ENCODE measurements at places on chromosomes 2 and 18.

DNA sequence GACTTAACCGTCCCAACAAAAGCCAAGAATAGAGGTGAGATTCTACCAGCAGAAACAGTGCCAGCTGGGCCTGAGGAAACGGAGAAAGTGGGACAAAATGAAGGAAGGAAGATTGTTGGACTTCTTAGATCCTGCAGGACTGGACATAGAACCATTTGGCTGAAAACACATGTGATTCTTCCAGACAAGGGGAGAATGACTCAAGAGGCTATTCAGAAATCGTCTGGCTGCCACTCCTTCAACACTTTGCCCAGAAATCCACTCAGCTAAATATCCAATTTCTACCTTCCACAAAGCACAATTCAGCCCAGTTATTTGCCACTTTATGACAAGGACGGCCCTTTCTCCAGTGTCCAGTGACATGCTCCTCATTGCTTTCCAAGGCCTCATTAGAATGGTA, 61.6 kb downstream of the SNORC start:
- peaks cover 49% of the 10 kb centered on the region for H3K27me3 ChIP-seq
- no peak overlapping the region for H3K4me3 ChIP-seq
- H3K4me1 ChIP-seq: peaks cover 2% of the 10 kb centered on the region
- no peaks in the 10 kb centered on the region for H3K36me3 ChIP-seq
- DNase-seq: no peak
- H3K27ac ChIP-seq: no peak overlapping the region

GRCh38 chr18:12838178-12838634, 45.8 kb downstream of the PTPN2 start:
- peak overlapping the region; percentile 84 for H3K4me3 ChIP-seq
- peak; percentile 74 for DNase-seq
- peaks cover 42% of the 10 kb centered on the region for H3K36me3 ChIP-seq
- peak overlapping the region; percentile 89 for H3K27ac ChIP-seq
- H3K4me1 ChIP-seq: peaks cover 51% of the 10 kb centered on the region
- H3K27me3 ChIP-seq: no peaks in the 10 kb centered on the region

- no peak for DNase-seq
- H3K4me3 ChIP-seq: no peak overlapping the region
- no peaks in the 10 kb centered on the region for H3K36me3 ChIP-seq
- H3K4me1 ChIP-seq: peaks cover 20% of the 10 kb centered on the region
- H3K27me3 ChIP-seq: peaks cover 4% of the 10 kb centered on the region
Measured at GRCh38 chr2:65404988-65405697, 27.3 kb downstream of the SPRED2 start.

DNA sequence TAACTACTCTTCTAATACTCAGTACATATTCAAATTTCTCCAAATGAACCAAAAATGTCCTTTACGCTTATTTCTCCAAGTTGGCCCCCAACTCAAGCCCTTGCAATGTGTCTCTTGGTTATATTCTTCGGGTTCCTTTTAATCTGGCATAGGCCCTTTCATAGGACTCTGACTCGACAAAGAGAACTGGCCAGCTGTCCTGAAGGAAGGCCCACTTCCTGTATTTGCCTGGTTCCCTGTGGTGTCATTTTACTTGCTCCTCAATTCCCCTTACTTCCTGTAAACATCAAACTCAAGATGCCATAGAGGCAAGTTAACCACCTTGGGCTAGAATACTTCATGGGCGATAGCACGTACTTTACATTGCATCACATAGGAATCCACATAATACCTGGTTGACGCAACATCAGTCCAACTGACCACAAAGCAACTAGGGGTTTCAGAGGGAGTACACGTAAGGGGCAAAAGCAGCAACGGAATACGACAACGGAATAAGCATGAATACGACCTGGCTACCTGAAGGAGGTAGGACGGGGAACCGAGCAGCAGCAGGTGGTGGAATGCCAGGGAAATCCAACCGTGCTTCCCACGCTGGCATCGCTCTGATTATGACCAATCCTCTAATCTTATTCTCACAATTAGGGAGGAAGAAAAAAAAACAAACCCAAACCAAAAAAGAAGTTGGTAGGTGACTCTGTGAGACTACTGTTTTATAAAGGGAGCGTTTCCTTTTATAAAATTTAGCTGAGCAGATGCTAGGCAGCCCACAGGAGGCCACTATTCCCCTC, 823 bp upstream of the GORASP2 start:
- H3K27me3 ChIP-seq: no peaks in the 10 kb centered on the region
- peak; percentile 68 for DNase-seq
- peak overlapping the region; percentile 97 for H3K27ac ChIP-seq

DNA sequence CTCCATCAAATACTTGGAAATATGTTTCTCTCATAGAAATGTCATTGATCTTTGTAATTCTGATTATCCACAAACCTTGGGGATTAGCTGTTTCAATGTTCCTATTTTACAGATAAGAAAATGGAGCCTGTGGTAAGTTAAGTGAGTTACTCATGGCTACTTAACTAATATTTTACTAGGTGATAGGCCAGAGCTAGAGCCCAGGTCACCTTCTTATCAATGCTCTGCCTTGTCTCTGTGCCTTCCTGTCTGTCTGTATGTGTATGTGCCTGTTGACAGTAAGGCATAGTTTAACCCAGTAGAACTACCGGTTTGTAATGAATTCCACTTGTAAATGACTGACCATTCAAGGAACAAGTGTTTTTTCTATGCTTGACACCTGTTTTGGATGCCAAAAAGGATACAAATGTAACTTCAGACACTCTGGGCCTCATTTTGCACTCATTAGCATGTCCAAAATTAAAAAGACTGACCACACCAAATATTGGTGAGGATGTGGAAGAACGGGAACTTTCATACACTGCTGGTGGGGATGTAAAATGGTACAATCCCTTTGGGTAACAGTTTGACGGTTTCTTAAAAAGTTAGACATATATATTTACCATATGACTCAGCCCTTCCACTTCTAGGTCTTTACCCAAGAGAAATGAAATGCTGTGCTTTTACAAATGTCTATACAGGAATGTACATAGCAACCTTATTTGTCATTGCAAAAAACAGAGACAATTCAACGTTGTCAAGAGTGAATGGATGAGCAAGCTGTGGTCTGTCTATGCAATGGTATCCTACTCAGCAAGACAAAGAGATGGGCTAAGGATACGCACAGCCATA, 19.6 kb upstream of the IL1A start:
- H3K27ac ChIP-seq: peak overlapping the region; percentile 94
- peaks cover 40% of the 10 kb centered on the region for H3K4me1 ChIP-seq
- no peaks in the 10 kb centered on the region for H3K27me3 ChIP-seq
- peaks cover 13% of the 10 kb centered on the region for H3K36me3 ChIP-seq

- no peak for DNase-seq
- no peak overlapping the region for H3K27ac ChIP-seq
- no peak overlapping the region for H3K4me3 ChIP-seq
- no peaks in the 10 kb centered on the region for H3K36me3 ChIP-seq
Measured at GRCh38 chr18:25815659-25816058, 274.8 kb downstream of the SS18 start.

DNA sequence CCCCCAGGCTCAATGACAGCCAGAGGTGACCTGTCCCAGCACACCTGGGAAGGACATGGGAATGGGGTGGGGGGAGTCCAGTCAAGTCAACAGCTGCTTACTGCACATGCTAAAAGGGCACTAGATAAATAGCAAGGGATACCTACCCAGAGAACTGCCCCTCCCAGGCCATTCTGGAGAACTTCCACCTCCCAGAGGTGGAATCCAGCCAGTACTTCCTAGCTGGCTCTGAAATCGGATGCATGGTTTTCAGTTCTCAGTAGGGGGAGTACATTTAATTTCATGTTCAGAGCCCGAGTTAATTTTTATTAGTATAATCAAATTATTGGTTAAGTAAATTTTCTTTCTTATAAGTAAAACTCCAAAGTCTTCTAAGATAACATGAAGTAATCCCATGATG, 28.9 kb upstream of the ITGA6 start:
- H3K4me3 ChIP-seq: no peak overlapping the region
- peaks cover 3% of the 10 kb centered on the region for H3K4me1 ChIP-seq

GRCh38 chr18:28594034-28594433, 417.1 kb upstream of the CDH2 start:
- H3K36me3 ChIP-seq: no peaks in the 10 kb centered on the region
- H3K27me3 ChIP-seq: no peaks in the 10 kb centered on the region
- H3K27ac ChIP-seq: no peak overlapping the region
- no peak for DNase-seq

- DNase-seq: no peak
- no peak overlapping the region for H3K27ac ChIP-seq
- H3K36me3 ChIP-seq: no peaks in the 10 kb centered on the region
Measured at GRCh38 chr18:3814816-3815215, 364.8 kb downstream of the TGIF1 start.

GRCh38 chr2:103179798-103180197, 418.0 kb downstream of the TMEM182 start:
- H3K4me1 ChIP-seq: peaks cover 3% of the 10 kb centered on the region
- no peak overlapping the region for H3K27ac ChIP-seq
- no peaks in the 10 kb centered on the region for H3K36me3 ChIP-seq
- no peak for DNase-seq
- no peaks in the 10 kb centered on the region for H3K27me3 ChIP-seq

GRCh38 chr2:84116143-84116542, 342.9 kb downstream of the SUCLG1 start:
- H3K4me1 ChIP-seq: no peaks in the 10 kb centered on the region
- H3K4me3 ChIP-seq: no peak overlapping the region
- no peak overlapping the region for H3K27ac ChIP-seq
- no peaks in the 10 kb centered on the region for H3K36me3 ChIP-seq

DNA sequence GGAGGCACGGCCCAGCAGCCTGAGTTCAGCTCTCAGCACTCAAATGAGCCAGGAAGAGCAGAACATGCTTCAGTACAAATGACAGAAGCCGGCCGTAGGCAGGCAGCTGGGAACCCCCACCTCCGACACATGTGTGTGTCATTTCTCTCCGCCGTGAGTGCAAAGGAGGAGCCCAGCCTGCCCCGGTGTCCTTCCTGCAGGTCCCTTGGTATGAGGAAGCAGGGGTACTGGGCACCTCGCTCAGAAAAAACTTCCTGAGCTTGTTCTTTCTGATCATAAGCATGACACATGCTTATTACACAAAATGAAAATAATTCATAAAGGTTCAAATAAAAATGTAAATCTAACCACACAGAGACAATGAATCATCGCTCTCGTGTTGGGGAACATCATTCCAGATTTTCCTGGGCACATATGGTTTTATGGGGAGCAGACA, 35.3 kb downstream of the KCNF1 start:
- DNase-seq: no peak
- no peaks in the 10 kb centered on the region for H3K36me3 ChIP-seq
- no peaks in the 10 kb centered on the region for H3K4me1 ChIP-seq
- no peak overlapping the region for H3K4me3 ChIP-seq
- H3K27me3 ChIP-seq: peaks cover 7% of the 10 kb centered on the region

- H3K4me3 ChIP-seq: no peak overlapping the region
- peaks cover 11% of the 10 kb centered on the region for H3K36me3 ChIP-seq
- no peaks in the 10 kb centered on the region for H3K27me3 ChIP-seq
- H3K4me1 ChIP-seq: peaks cover 32% of the 10 kb centered on the region
- DNase-seq: no peak
- H3K27ac ChIP-seq: no peak overlapping the region
Measured at GRCh38 chr2:239378021-239378917, 22.6 kb downstream of the HDAC4 start.

- H3K36me3 ChIP-seq: no peaks in the 10 kb centered on the region
- H3K4me1 ChIP-seq: no peaks in the 10 kb centered on the region
- no peak for DNase-seq
- no peak overlapping the region for H3K27ac ChIP-seq
- no peaks in the 10 kb centered on the region for H3K27me3 ChIP-seq
- H3K4me3 ChIP-seq: no peak overlapping the region
Measured at GRCh38 chr2:217892560-217892959, 110.2 kb downstream of the TNS1 start.

DNA sequence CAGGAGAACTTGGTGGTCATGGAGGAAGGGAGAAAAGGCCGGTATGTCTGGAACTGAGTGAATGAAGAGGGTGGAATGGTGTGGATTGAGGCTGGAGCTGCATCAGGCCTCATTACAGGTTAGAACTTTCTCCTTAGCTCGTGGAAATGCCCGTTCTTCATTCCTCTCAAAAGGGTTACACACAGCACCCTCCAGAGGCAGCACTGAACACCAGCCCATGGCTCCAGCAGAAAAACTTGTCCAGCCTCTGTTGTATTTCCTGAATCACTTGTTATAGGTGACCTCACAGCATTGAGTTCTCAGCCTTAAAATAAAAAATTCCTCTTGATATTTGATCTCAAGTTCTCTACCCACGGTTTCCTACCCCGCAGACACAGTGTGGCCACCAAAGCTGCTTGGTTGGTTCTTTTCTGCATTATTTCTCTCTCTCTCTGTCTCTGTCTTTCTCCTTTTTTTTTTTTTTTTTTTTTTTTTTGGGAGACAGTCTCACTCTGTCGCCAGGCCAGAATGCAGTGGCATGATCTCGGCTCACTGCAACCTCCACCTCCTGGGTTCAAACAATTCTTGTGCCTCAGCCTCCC, 89.6 kb downstream of the ITGB1BP1 start:
- peaks cover 10% of the 10 kb centered on the region for H3K27me3 ChIP-seq
- no peaks in the 10 kb centered on the region for H3K36me3 ChIP-seq
- H3K4me1 ChIP-seq: no peaks in the 10 kb centered on the region
- no peak for DNase-seq
- no peak overlapping the region for H3K4me3 ChIP-seq

DNA sequence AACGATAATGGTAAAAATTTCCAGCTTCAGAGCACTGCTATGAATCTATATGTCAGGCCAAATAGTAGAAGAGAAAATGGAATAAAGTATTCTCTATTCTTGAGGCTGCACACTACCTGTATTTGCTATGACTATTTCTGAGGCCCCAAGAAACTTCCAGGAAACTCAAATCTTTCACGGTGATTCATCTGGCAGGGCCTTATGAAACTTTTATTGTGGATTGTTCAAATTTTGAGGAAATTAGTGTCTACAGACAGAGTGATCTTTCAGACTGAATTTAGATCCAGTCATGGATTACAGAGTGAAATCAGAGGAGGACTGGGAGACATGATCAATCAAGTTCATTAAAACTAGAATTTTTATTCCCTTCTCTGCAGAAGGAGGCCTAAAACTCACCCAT, 4.1 kb upstream of the VSNL1 start:
- peaks cover 48% of the 10 kb centered on the region for H3K27me3 ChIP-seq
- H3K4me3 ChIP-seq: no peak overlapping the region
- H3K36me3 ChIP-seq: no peaks in the 10 kb centered on the region
- peaks cover 3% of the 10 kb centered on the region for H3K4me1 ChIP-seq
- no peak overlapping the region for H3K27ac ChIP-seq
- no peak for DNase-seq

DNA sequence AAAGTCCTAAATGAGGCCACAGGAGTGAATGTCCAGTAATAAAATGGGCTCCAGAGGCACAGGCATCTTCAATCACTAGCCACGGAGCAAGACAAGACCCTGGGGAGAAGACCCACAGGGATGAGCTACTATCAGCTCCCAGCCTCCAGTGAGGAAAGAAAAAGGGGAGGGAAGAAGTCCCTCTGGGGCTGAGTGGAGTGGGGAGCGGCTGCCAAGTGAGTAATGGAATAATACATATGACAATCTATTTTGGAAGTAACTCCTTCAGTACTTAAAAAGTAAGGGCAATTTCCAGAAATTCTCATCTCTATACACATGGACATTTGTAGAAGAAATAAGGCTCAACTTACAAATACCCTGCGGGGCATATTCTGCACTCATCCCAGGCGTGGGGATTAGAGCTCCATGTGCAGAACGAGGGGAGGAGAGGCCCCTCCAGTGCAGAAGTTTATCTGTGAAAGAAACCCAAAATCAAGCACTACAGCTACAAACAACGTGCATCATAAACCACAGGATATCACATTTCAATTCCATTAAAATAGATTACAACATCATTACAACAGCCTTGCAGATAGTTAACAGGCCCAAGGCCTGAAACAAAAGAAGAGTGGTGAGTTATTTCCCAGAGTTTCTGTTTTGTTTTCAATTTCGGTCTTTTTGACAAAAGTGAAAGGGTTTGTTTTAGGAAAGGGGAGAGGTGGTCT, 84.9 kb downstream of the BCL11A start:
- DNase-seq: no peak
- peaks cover 2% of the 10 kb centered on the region for H3K27me3 ChIP-seq
- no peak overlapping the region for H3K27ac ChIP-seq

Data from activated CD4-positive, alpha-beta T cell treated with anti-CD3 and anti-CD28 coated beads, Interleukin-2, amount 10 ng/mL, durations not matched to agents 24 days and 14 days (primary cell).